ENCODE measurements at places on chromosomes 3 and 15. TPM values are rescaled to one million over a fixed set of nuclear protein-coding genes. Genes with fewer than 3 reads are reported as not detected.

Gene ACSBG1
- not detected for total RNA-seq

Gene MYL3
- 42.5 TPM for total RNA-seq

Gene KBTBD13
- 0.46 TPM for total RNA-seq

Gene SPATA16
- not detected for total RNA-seq

Gene FEZF2
- not detected for total RNA-seq

Gene LRIG1
- 50.6 TPM for total RNA-seq

Gene U2SURP
- 44.2 TPM for total RNA-seq

Gene FGF12
- 0.75 TPM for total RNA-seq

Gene GOLGA8F
- not detected for total RNA-seq

Gene NR2F2
- total RNA-seq = 14.6 TPM

Gene ILDR1
- not detected for total RNA-seq

Gene AP3B2
- total RNA-seq = not detected

Gene PLCH1
- total RNA-seq = not detected

Gene CNOT10
- total RNA-seq = 10.2 TPM

Gene MCF2L2
- 0.61 TPM for total RNA-seq

Gene TGM5
- not detected for total RNA-seq

Gene A4GNT
- not detected for total RNA-seq

Gene CRTAP
- total RNA-seq = 87.3 TPM

Gene PLEKHO2
- 5.4 TPM for total RNA-seq

Gene CD80
- not detected for total RNA-seq

Gene PLOD2
- 3.4 TPM for total RNA-seq

Gene GPR62
- 2.5 TPM for total RNA-seq

Measured in gastrocnemius medialis (tissue), 4 donors.